ENCODE measurements at places on chromosomes 7 and 10. TPM values are rescaled to one million over a fixed set of nuclear protein-coding genes. Genes with fewer than 3 reads are reported as not detected.

GRCh38 chr7:149734791-149735075 lies 38.7 kb downstream of the ZNF467 start:
- peaks cover 14% of the 10 kb centered on the region for H3K4me1 ChIP-seq
- no peaks in the 10 kb centered on the region for H3K36me3 ChIP-seq
- peak overlapping the region; percentile 39 for H3K27ac ChIP-seq
- no peak for DNase-seq

Gene CABCOCO1
- polyA plus RNA-seq, result not detected

GRCh38 chr7:135362871-135363270 lies 129.2 kb downstream of the STRA8 start:
- H3K4me3 ChIP-seq, result no peak overlapping the region
- no peaks in the 10 kb centered on the region for H3K4me1 ChIP-seq
- no peak for DNase-seq
- H3K36me3 ChIP-seq, result peaks cover 12% of the 10 kb centered on the region
- H3K27me3 ChIP-seq, result no peaks in the 10 kb centered on the region

Gene TRIM74
- polyA plus RNA-seq, result 0.97 TPM

DNA sequence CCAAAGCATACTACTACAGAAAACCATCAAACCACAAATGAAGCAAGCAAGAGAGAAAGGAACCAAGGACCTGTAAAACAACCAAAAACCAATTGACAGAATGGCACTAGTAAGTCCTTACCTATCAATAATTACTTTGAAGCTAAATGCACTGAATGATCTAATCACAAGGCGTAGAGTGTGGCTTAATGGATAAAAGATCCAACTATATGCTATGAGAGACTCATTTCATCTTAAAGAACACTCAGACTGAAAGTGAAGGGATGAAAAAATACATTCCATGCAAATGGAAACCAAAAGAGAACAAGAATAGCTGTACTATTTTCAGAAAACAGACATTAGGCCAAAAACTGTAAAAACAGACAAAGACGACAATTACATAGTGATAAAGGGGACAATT lies 70.7 kb downstream of the CRPPA start:
- H3K36me3 ChIP-seq, result no peaks in the 10 kb centered on the region
- H3K4me3 ChIP-seq, result no peak overlapping the region
- no peak overlapping the region for H3K27ac ChIP-seq
- no peaks in the 10 kb centered on the region for H3K4me1 ChIP-seq
- no peak for DNase-seq

Gene TMEM196
- polyA plus RNA-seq, result not detected

DNA sequence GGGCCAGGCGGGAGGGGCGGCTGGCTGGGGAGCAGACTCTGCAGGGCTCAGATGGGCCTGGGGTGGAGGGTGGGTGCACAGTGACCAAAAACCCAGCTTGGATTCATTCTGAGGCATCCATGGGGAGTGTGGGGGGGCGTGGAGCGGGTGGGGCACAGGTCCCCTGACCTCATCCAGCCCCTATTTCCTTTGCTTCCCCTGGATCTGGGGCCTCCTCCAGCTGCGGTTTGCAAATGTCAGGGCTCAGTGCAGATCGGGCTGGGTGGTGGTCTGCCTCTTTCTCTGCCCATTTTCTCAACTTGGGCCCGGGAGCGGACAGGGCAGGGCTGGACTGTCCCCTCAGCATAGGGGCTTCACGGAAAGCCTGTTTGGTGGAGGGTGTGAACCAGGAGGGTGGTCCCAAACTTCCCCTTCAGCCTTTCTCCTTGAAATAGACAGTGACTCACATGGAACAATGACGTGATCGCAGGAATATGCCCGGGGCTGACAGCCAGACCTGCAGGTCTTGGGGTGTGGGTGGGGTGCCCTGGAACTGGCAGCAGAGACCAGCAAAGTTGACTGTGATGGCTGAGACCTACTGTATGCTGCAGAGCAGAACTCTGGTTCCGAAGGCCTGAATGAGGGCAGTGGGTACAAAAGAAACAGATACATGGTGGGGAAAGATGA lies 72.9 kb upstream of the PODXL start:
- H3K4me3 ChIP-seq, result no peak overlapping the region
- H3K27me3 ChIP-seq, result no peaks in the 10 kb centered on the region
- no peaks in the 10 kb centered on the region for H3K36me3 ChIP-seq
- DNase-seq, result no peak
- no peaks in the 10 kb centered on the region for H3K4me1 ChIP-seq

Gene CFAP69
- polyA plus RNA-seq, result 0.10 TPM

DNA sequence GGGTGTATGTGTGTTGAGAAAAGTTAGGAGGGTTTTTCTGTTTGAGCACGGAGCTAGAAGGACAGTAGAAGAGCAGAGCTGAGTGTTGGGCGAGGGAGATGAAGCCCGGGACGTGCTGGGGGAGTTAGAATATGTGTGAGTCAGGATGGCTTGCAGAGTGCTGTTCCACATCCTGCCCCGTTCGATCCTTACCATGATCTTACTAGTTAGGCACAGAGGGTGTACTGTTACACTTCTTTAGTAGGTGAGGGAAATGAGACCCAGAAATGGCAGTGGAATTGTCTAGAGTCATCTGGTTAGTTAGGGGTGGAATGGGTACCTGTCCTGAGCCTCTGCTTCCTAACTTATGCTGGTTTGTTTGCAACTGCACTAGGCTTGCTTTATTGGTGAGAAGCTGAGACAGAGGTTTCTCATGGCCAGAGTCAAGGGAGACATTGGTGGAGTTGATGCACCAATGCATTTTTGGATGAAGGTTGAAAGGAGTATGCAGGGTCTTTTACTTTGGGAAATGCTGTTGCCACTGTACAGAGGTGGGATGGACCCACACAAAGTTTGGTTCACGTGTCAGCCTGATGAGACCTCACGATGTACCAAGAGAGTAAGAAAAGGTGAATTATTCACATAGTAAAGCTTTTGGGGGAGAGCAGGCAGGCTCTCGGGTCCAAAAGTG lies 42.4 kb downstream of the CCNY start:
- peak overlapping the region; percentile 73 for H3K27ac ChIP-seq
- no peak overlapping the region for H3K4me3 ChIP-seq
- no peak for DNase-seq
- H3K27me3 ChIP-seq, result no peaks in the 10 kb centered on the region
- H3K36me3 ChIP-seq, result no peaks in the 10 kb centered on the region

DNA sequence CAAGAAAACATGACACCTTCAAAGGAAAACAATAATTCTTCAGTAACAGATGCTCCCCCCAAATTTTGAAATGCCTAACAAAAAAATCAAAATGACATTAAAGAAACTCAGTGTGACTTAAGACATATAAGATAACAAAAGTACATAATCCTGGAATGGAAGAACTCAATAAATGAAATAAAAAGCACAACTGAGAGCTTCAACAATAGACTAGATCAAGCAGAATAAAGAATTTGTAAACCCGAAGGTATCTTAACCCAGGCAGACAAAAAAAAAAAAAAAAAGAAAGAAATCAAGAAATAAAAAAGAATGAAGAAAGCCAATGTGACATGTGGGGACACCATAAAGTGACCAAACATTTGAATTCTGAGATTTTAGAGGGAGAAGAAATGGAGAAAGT lies 27.7 kb upstream of the LRRD1 start:
- no peak for DNase-seq
- no peaks in the 10 kb centered on the region for H3K27me3 ChIP-seq
- no peaks in the 10 kb centered on the region for H3K4me1 ChIP-seq
- H3K36me3 ChIP-seq, result peaks cover 7% of the 10 kb centered on the region
- no peak overlapping the region for H3K27ac ChIP-seq
- no peak overlapping the region for H3K4me3 ChIP-seq

Gene CXCL12
- polyA plus RNA-seq, result not detected

GRCh38 chr10:8616166-8616565 lies 561.7 kb downstream of the GATA3 start:
- no peaks in the 10 kb centered on the region for H3K36me3 ChIP-seq
- H3K4me3 ChIP-seq, result no peak overlapping the region
- no peaks in the 10 kb centered on the region for H3K27me3 ChIP-seq
- H3K27ac ChIP-seq, result no peak overlapping the region

Gene CARD11
- polyA plus RNA-seq, result 125 TPM

- H3K27me3 ChIP-seq, result peaks cover 39% of the 10 kb centered on the region
- H3K27ac ChIP-seq, result no peak overlapping the region
- H3K36me3 ChIP-seq, result no peaks in the 10 kb centered on the region
- no peak overlapping the region for H3K4me3 ChIP-seq
- H3K4me1 ChIP-seq, result peaks cover 31% of the 10 kb centered on the region
These were observed 3.7 kb downstream of the STX1A start for GRCh38 chr7:73715648-73716317.

- no peaks in the 10 kb centered on the region for H3K4me1 ChIP-seq
- no peak overlapping the region for H3K4me3 ChIP-seq
- H3K36me3 ChIP-seq, result no peaks in the 10 kb centered on the region
- no peaks in the 10 kb centered on the region for H3K27me3 ChIP-seq
These were observed 271.3 kb downstream of the TYW1 start for GRCh38 chr7:67267914-67268313.

- H3K27ac ChIP-seq, result no peak overlapping the region
- no peak overlapping the region for H3K4me3 ChIP-seq
- H3K27me3 ChIP-seq, result no peaks in the 10 kb centered on the region
- DNase-seq, result no peak
- H3K36me3 ChIP-seq, result peaks cover 2% of the 10 kb centered on the region
These were observed 209.0 kb upstream of the FZD1 start for GRCh38 chr7:91055219-91055618.

GRCh38 chr7:128908750-128909624 lies 1.5 kb downstream of the KCP start:
- H3K27ac ChIP-seq, result no peak overlapping the region
- no peak overlapping the region for H3K4me3 ChIP-seq
- peaks cover 33% of the 10 kb centered on the region for H3K27me3 ChIP-seq

GRCh38 chr7:35657125-35657524 lies 37.8 kb downstream of the HERPUD2 start:
- H3K27me3 ChIP-seq, result no peaks in the 10 kb centered on the region
- no peak for DNase-seq
- no peak overlapping the region for H3K27ac ChIP-seq
- H3K36me3 ChIP-seq, result no peaks in the 10 kb centered on the region

Gene CLDN3
- not detected for polyA plus RNA-seq

- DNase-seq, result peak; percentile 67
- no peak overlapping the region for H3K4me3 ChIP-seq
- H3K36me3 ChIP-seq, result no peaks in the 10 kb centered on the region
- H3K27ac ChIP-seq, result no peak overlapping the region
These were observed 119.5 kb downstream of the CPED1 start for GRCh38 chr7:121107923-121108498.
